AG04450 (cell line): ENCODE measurements at places on chromosomes 11 and 22. TPM values are rescaled to one million over a fixed set of nuclear protein-coding genes. Genes with fewer than 3 reads are reported as not detected.

The MB gene
- not detected in 2 replicates for polyA plus RNA-seq

The PANX2 gene
- polyA plus RNA-seq = 0.93 and 1.1 TPM in 2 replicates

The PATE3 gene
- not detected in 2 replicates for polyA plus RNA-seq

The SYCE3 gene
- polyA plus RNA-seq = not detected in 2 replicates

The JAML gene
- not detected in 2 replicates for polyA plus RNA-seq

The RASL10A gene
- not detected in 2 replicates for polyA plus RNA-seq

The WT1 gene
- polyA plus RNA-seq = not detected in 2 replicates

The TPCN2 gene
- polyA plus RNA-seq = 6.4 and 7.4 TPM in 2 replicates

The OLFML1 gene
- polyA plus RNA-seq = 0.10 and 0.21 TPM in 2 replicates

The SLC25A18 gene
- not detected in 2 replicates for polyA plus RNA-seq

The FGF3 gene
- not detected in 2 replicates for polyA plus RNA-seq

The SAA4 gene
- not detected in 2 replicates for polyA plus RNA-seq

The XPNPEP3 gene
- polyA plus RNA-seq = 22.7 and 26.3 TPM in 2 replicates

The DBX1 gene
- polyA plus RNA-seq = not detected in 2 replicates

The RAB39A gene
- polyA plus RNA-seq = not detected in 2 replicates

The OR2D2 gene
- polyA plus RNA-seq = 0.09 TPM in 1 of 2 replicates, not detected in the other

The NUDT22 gene
- 18.8 and 29.1 TPM in 2 replicates for polyA plus RNA-seq

- DNase-seq = no peak
Measured at GRCh38 chr22:22556995-22557925, 1.8 kb downstream of the PRAME start.

DNA sequence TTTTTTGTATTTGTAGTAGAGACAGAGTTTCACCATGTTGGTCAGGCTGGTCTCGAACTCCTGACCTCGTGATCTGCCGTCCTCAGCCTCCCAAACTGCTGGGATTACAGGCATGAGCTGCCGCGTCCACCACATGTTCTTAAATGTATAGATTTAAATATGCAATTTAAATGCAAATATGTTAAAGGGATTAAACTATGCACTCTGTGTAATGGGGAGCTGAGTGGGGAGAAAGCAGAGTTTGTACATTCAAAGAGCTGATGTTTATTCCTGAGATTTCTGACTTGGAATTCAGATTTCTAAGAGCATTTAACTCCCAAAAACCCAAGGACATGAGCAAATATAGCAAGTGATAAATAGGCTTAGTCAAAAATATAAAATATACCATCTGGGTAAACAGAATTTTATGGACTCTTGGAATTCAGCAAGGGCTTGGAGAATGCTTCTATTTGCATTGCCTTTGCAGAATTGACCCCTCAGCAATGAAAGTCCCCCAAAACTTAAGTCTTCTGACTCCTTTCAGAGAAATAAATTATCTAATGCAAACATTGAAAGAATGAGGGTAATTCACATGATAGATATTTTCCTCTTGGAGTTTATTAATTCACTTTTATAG is 170.6 kb downstream of the LUZP2 start:
- DNase-seq = no peak

GRCh38 chr22:43110444-43110926 is at the start of gene BIK:
TSS of gene BIK (plus strand) at chr22:43110750. CDS start at chr22:43124023, 13,273 bp downstream.
- DNase-seq = no peak

- DNase-seq = no peak
Measured at GRCh38 chr11:80948781-80949180, 1508.0 kb upstream of the TENM4 start.

DNA sequence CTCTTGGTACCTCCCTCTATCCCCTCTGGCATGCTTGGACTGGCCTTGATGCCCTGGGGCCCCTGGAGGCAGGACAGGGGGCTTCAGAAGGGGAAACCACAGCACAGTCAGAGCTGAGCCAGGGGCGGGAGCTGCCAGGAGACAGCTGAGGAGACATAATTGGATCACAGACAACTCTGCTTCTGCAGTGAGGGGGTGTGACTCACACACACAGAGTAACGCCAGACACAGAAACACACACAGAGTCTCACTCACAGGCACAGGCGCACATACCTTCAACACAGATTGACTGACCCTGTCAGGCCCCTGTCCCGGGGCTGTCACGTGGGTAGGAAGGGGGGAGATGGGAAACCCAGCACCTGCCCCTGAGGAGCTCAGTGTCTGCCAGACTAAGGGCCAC is 20.6 kb downstream of the STARD10 start:
- peak; percentile 57 for DNase-seq

- peak; percentile 85 for DNase-seq
Measured at GRCh38 chr11:46710821-46711269, 8.2 kb upstream of the F2 start.

- no peak for DNase-seq
Measured at GRCh38 chr11:93766504-93766903, 17.6 kb upstream of the MED17 start.

DNA sequence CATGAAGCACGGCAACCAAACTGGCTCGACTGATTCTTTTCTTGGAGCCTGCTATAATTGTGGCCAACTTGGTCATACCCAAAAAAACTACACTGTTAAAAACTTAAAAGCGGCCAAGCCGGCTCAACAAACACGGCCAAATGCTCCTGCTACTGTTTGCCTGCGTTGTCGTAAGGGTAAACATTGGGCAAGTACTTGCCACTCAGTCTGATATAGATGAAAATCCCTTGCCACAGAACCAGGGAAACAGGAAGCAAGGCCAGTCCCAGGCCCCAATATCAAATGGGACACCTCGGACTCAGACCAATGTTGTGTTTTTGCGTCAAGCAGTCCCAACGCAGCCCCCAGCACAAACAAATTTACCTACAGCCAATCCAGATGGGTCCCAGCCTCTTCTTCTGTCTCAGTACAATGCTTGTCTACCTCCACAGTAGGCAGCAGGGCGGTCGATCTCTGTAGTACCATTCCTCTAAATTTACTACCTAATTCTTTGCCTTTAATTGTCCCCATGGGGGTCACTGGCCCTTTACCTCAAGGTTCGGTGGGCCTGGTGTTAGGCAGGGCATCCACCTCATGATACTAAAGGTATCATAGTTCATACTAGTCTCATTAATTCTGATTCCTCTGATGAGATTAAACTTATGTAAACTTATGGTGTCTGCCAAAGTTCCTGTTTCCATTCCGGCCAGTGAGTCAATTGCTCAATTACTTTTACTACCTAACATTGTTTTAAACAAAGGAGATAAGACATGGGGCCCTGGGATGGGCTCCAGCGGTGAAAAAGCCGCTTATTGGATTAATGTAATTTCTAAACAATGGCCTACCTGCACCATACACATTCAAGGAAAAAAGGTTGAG is 3.7 kb upstream of the COMT start:
- DNase-seq = no peak

DNA sequence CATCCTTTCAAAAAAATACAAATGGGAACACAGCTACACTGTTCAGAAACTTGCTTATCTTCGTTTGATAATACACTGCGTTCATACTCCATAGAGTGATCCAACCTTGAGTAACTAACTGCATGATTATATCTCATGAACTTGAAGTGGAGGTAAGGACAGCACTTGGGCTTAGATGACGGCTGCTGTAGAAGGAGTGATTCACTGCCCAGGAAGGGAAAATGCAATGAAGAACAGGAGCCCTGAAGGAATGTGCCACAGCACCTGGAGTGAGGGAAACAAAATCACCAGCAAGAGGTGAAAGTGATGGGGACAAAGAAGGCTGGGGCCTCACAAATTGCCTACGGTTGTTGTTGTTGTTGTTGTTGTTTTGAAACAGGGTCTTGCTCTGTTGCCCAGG is 44.1 kb upstream of the SC5D start:
- DNase-seq = no peak

- no peak for DNase-seq
Measured at GRCh38 chr11:111128076-111128870, 117.3 kb upstream of the POU2AF2 start.

GRCh38 chr22:35197886-35198285 is 59.4 kb upstream of the HMGXB4 start:
- DNase-seq = no peak

DNA sequence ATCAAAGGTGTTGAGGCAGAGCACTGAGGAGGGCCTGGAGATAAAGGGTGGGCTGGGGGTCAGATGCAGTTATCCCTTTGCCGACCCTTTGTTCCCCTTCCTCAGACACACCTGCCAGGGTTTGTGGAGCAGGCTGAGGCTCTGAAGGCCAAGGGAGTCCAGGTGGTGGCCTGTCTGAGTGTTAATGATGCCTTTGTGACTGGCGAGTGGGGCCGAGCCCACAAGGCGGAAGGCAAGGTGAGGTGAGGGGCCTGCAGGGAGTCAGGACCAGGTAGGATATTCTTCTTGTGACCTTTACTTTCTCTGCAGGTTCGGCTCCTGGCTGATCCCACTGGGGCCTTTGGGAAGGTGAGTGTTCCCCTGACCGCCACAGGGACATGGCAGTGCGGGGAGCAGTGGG is 2.6 kb downstream of the PRDX5 start:
- no peak for DNase-seq

DNA sequence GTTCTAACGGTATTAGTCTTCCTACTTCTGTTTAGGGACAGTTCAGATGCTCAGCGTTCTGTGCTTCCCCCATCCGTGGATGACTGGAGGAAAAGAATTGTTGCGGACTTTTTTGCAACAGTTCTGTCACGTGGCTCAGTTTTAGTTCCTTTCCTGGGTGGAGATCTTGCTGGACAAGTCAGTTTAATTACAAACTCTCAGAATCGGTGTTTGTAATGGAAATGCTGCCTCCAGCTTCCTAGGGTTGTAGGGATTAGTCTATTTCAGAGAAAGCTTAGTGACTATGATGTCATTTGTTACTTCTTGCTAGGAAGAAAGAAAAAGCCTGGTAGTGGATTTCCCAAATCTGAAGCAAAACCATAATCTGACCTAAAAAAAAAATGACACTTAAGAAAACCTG is 320.4 kb downstream of the CADM1 start:
- DNase-seq = no peak

DNA sequence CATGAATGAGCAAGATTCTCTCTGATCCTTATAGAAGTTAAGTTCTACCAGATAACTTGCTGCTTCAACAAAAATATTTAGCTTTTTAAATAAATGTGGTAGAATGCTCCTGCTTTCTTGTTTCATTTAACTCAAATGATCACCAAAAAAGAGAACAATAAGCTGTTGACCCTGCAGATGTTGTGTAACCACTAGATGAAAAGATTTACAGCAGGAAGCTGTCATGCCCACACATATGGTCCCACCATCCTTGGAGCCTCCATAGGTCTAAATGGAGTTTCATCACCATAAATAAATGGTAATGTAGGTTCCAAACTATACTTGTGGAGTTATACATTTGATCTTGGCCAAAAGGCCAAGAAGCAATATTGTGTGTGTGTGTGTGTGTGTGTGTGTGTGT is 118.8 kb downstream of the RRAS2 start:
- no peak for DNase-seq

GRCh38 chr11:68381716-68382115 is 69.3 kb downstream of the LRP5 start:
- no peak for DNase-seq

- DNase-seq = no peak
Measured at GRCh38 chr11:67582011-67582410, 1.6 kb upstream of the GSTP1 start.

GRCh38 chr11:3824714-3825472 is 15.9 kb downstream of the RHOG start:
- no peak for DNase-seq

GRCh38 chr11:116832350-116833290 is 2.9 kb downstream of the APOC3 start:
- DNase-seq = no peak

DNA sequence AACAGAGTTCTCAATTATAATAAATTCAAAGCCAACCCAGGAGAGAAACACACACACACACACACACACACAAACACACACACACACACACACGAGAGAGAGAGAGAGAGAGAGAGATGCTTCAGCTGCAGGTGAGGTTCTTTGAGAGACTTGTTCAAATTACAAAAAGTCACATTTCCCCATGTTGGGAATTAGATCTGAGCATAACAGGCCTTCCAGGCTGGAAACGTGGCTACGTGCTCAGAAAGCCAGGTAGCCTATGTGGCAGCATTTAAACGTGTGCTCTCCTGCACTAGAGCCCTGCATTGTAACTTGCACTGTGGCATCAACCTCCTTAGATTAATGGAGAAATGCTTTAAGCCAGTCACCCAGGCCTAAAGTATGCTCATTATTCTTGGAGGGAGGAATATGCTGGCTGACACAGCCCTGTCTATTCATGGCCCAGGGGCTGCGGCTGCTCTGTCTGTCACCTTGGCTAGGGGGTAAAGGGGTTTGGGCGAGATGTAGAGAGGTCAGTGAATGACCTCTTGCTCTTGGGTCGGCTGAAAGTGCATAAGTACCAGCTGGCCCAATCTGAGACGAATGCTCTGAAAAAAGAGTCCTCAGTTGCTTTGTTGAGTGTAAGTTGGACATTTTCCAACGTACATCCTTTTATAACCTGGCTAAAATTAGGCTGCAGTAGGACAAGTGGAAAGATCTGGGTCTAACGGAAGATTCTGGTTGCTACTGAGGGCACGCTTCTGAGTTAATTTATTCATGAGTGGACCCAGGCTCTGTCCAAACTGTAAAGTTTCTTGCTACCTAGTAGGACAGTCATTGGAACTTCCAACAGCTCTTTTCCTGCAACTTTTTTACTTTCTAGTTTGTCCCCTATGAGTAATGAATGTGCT is 171.1 kb upstream of the SEZ6L start:
- no peak for DNase-seq

GRCh38 chr22:29842740-29843139 is 4.7 kb upstream of the ASCC2 start:
- DNase-seq = peak; percentile 30
